ENCODE measurements at places on chromosomes 1 and 21.

DNA sequence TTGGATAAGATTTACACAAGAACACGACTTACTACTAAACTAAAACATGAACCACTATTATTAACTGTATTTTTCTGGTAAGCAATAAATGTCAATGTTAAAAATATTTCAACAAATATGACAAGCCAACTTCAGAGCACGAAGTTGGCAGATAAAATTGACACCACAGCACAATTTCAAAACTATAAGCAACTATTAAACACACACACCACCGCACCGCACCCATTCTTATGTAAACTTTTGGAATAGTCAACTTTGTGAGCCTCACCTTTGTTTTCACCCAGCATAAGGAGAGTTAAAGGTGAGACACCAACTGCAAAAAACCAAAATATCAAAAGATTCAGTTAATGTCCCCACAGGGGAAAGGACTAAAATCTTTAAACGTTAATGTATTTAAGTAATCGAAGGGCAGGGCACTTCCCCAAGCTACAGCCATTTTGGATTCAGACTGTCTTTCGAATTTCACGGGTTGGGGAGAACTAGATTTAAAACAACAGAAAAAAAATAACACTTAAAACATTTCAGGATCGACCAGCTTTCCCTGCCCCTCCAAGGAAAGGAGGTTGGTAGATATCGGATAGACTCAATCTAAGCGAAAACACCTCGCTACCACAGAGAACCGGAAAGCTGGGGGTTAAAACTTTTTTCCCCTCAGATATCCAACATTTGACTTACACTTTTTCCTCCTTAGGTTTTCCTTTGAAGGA is 872 bp downstream of the GPBP1L1 start:
- DNase-seq = no peak

DNA sequence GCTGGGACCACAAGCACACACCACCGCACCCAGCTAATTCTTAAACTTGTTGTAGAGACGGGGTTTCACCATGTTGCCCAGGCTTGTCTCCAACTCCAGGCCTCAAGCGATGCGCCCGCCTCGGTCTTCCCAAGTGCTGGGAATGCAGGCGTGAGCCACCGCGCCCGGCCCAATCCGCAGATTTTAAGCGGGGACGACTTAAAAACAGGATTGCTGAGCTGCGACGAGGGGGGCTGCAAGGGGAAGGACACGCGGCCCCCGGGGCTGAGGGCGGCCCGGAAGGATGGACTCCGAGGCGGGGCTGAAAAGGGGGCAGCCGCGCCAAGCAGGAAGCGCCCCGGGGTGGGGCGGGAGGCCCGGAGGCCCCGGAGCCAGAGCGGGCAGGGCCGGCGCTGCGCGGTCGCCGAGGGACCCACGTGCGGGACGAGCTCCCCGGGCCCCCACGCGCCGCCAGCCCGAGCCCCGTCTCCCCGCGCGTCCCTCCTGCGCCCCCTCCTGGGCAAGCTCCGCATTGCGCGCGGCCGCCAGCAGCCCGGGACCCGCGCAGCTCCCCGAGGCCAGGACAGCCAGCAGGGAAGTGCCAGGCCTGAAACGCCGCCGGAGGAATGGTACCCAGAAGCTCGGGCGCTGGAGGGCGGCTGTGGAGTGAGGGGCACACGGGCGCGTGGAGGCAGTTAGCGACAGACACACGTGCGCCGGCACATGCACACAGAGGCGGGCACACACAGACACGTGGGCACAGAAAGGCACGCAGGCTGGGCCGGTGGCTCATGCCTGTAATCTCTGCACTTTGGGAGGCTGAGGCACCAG is 5.5 kb upstream of the PRKCZ start:
- peak; percentile 72 for DNase-seq

DNA sequence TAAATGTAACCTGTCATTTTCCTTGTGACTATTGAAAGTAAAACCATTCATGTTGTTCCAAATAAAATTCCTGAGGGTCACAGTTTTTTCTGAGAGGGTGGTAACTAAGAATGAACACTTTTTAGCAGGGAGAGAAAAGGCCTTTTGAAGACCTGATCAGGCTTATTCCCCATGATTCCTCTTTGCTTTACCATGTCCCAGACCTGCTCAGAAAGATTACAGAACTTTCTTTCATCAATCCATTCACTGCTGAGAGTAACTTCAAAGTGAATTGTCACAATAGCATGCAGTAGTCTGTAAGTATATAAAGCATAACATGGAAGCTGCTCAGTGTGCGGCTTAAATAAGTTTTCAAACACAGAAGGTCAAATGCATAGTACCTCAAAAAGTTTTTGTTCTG is 201.5 kb upstream of the COL11A1 start:
- no peak for DNase-seq

GRCh38 chr21:35075546-35075945 is 26.4 kb upstream of the RUNX1 start:
- no peak for DNase-seq

DNA sequence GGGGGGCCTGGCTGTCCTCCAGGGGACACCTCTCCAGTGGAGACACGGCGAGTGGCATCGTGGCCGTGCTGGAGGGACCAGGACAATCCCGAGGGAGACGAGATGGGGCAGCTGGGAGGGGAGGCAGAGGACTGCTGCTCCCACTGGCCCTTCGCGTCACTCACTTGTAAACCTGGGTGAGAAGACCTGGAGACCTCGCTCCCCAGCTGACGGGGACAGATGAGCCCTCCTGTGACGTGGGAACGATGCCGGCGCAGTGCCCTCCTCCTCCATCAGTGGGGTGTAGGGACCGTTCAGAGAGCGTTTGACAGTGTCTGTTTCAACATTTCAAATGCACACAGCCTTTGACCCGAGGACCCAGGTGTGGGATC is 4.6 kb downstream of the SPATC1L start:
- DNase-seq = no peak

DNA sequence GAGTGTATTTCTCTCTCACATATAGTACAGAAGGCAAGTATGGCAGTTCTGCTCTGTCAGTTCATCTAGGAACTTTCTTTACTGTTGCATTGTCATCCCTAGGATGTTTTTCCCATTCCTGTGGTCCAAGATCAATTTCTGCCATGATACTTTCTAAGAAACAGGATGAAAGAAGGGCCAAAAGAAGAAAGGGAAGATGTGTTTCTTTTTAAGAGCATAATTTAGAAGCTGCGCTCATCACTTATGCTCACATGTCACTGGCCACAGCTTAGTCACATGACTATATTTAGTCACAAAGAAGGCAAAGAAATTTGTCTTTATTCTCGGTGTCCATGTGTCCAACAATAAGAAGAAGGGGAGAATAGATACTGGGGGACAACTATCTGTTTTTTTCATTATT is 7.0 kb upstream of the MAST2 start:
- no peak for DNase-seq

DNA sequence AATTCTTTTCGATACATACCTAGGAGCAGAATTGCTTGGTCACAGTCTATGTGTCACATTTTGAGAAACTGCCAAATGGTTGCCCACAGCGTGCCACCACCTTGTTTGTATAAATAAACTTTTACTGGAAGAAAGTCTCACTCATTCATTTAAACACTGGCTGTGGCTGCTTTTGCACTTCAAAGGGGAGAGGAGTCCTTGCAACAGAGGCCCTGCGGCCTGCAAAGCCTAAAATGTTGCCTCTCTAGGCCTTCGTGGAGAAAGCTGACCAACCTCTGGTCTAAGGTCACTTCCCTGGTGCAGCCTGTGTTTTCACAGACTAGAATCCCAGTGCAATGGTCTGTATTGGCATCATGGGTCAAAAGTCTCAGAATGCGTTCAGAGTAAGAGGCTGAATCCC is 8.3 kb downstream of the RIPK4 start:
- DNase-seq = no peak

- DNase-seq = no peak
Measured at GRCh38 chr21:41156142-41156541, 11.8 kb upstream of the BACE2 start.

- DNase-seq = no peak
Measured at GRCh38 chr1:204782118-204782700, 88.5 kb upstream of the NFASC start.

DNA sequence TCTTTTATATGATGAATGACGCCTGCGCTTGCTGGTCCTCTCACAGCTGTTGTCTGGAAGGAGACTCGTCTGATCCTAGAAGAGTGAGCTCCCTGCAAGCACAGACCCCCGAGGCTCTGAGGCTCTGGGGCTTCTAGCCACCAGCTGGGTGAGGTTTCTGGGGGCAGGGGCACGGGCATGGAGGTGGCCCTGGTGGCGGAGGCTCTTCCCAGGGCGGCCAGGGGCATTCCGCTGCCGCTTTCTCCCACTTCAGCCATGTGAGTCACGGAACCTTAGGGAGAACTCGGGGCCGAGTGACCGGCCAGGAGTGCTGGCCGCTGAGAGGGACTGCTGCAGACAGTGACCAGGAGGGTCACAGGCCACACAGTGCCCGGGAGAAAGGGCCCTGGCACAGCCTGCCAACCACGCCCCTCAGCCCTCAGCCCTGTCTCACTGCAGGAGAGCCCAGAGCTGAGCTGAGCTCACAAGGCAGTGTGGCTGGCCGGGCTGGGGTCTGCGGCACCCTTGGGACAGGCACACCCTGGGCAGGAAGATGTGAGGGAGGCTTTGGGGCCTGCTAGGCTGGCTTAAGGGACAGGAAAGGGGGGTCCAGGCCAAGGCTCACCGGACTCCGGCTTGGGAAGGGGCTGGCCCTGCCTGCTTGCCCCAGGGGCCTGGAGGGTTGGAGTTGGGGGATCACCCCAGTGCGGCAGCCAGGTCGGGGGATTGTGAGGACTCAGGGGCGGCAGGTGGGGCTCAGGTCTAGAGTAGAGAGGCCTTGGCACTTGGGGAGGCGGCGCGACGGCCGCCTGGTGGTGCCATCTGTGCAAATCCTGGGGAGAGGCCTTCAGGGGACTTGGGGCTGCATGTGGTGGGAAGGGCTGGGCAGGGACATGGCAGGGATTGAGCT is 35.7 kb downstream of the MORN1 start:
- DNase-seq = no peak

DNA sequence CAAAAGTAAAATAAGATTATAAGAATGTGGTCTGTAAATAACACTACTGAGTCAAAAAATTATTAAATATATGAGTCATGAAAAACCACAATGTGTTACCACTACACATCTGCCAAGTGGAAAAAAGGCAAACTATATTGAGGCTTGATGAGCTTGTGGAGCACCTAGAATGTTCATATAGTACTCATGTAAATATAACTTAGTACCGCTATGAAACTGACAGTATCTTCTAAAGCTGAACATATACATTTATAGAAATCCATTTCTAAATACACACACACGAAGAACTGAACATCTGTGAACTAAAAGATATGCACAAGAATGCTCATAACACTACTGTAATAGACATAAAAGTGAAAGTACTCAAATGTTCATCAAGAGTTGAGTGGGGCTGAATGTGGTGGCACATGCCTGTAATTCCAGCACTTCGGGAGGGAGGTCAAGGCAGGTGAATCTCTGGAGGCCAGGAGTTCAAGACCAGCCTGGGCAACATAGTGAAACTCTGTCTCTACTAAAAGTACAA is 18.5 kb upstream of the GBP3 start:
- no peak for DNase-seq

DNA sequence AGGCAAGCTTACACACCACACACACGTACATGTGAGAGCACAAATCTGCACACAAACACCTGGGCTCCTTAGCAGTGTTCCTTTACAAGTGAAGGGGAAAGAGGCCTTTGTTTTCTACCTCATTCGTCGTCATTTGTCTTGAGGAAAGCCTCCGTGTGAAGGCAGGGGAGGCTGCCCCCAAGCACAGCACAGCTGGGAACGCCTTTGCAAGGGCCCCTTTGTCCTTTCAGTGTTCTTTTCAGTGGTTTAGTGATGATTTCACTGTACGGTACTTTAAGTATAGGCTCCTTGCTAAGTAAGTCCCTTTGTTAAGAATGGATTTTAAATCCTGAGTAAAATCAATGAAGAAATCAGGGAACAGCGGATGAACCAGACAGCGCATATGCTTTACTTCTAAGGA is 94.1 kb downstream of the PGBD5 start:
- no peak for DNase-seq

- no peak for DNase-seq
Measured at GRCh38 chr1:185263780-185264179, 53.3 kb downstream of the IVNS1ABP start.

Data from activated CD4-positive, alpha-beta T cell treated with anti-CD3 and anti-CD28 coated beads for 24 hours (primary cell).